CD4-positive, alpha-beta T cell (primary cell): ENCODE measurements at places on chromosomes 6 and 20.

DNA sequence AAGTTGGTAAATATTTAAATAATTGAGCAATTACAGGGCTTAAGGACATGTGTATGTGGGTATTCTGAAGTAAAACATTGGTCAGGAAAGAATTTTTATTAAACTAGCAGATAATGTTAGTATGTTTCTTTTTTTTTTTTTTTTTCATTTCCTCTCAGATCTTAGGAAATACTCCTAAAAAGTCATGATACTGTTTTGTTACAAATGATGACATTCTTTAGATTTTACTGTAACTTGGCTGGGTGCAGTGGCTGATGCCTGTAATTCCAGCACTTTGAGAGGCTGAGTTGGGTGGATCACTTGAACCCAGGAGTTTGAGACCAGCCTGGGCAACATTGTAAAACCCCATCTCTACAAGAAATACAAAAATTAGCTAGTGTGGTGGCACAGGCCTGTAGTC lies 41.5 kb downstream of the CDC40 start:
- no peak for DNase-seq

DNA sequence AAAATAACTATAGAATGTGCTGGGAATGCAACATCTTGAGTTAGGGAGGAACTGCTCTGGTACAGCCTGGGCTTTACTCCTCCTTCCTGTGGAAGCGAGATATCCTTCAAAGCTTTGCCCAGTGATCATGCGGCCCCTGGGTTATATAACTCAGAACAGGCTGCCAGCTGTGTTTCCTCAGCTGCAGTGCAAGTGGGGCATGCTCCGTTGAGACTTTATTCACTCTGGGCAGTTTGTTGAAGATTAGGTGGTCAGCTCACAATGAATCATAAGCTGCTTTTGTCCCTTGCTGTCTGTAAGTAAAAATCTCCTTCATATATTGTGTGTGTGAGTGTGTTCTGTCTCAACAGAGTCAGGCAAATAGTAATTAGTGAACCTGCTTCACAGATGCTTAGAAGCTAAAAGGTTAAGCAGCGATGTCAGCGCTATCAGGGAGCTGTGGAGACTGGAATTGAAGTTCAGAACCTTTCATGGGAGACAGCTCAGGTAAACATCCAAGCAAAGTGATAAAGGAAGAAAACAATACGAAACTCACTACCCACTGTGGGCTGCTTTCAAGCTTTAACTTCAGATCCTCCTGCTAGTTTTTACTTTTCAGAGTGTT lies 688.4 kb downstream of the HTR1B start:
- DNase-seq: no peak

DNA sequence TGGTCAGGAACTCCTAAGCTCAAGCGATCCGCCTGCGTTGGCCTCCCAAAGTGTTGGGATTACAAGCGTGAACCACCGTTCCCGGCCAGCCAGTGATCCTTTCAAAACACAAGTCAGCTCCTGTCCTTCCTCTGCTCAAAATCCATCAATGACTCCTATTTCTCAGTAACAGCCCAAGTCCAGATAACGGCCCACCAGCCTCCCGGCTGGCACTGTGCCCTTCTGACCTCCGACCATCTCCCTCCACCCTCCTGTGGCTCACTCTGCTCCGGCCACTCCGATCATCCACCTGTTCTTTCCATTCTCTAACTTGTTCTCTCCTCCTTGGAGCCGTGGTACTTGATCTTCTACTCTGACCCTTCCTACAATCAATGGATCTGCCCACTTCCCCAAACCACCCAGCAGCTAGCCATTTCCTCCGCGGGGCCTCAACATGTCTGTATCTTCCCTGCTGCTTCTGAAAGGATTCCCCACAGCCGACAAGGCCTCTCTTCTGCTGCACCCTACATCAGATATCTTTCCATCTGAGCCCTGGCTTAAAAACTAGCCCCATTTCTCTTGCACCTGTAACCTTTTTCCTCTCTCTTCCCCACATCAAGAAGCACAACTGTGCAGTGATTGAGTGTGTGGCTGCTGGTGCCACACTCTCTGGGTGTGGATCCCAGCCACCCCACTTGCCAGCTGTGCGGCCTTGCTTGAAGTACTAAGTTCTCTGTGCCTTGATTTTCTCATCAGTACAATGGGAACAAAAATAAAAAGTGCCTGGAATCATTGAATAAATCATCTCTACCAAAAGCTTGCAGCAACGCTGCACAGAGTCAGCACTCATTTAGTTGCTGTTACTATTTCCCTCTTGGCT lies 6.1 kb upstream of the ZMYND8 start:
- no peak for DNase-seq

GRCh38 chr20:15937179-15937578 lies 636.1 kb downstream of the KIF16B start:
- DNase-seq: no peak

GRCh38 chr20:63147532-63147931 lies 68.4 kb downstream of the YTHDF1 start:
- DNase-seq: no peak

GRCh38 chr6:139490482-139490881 lies 116.0 kb upstream of the CITED2 start:
- no peak for DNase-seq

DNA sequence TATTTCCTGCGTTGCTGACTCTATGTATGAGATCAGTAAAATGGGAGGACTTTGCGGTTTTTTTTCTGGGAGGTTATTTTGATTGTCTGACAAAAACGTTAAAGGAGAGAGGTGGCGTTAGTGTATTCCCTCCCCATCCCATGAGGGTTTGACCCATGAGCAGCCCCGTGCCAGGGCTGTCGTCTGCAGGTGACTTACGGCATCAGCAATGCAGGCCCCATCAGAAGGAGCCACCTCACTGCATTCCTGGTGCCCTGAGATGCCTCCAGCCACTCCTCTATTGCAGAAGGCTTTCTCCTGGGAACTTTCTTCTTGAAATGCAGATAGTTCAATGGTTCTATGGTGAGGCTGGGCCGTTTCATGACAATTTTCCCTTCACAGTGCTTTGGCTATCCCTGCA lies 149.3 kb downstream of the TTLL2 start:
- no peak for DNase-seq

GRCh38 chr6:6788394-6789032 lies 200.0 kb downstream of the LY86 start:
- no peak for DNase-seq

DNA sequence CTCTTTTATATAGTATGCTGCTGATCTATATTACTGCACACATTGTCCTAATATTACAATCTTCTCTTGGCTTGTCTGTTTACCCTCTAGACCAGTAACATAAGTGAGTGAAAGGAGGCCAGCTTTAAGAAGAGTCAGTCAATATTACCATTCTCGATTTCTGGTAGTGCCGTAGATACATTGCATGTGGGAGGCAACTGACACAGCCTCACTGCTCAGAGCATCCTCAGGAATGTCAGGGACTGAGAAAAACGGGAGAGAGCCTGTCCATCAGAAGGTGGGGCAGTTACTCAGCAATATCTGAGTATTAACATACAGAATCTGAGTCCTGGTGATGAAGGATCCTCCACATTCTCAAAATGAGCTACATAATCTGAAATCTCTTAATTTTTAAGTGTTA lies 259.9 kb downstream of the GJA1 start:
- DNase-seq: no peak

DNA sequence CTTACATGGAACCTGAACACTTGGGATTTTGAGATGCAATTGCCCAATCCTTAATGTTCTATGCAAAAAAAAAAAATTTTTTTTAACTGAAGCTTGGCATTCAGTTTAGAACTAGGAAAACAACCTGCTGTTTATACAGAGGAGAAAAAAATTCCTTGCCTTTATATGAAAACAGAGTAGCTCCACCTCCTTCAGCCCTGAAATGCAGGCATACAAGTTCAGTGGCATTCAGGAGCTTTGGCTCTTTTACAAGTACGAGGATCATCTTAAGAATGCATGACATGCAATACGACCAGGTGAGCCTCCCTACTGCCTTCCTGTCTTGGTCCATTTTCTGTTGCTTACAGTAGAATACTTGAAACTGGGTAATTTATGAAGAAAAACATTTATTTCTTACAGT lies 20.4 kb downstream of the PAX1 start:
- DNase-seq: no peak

GRCh38 chr20:63267691-63268090 lies 4.9 kb upstream of the ARFGAP1 start:
- DNase-seq: no peak

GRCh38 chr20:15596220-15596890 lies 976.9 kb downstream of the KIF16B start:
- no peak for DNase-seq

DNA sequence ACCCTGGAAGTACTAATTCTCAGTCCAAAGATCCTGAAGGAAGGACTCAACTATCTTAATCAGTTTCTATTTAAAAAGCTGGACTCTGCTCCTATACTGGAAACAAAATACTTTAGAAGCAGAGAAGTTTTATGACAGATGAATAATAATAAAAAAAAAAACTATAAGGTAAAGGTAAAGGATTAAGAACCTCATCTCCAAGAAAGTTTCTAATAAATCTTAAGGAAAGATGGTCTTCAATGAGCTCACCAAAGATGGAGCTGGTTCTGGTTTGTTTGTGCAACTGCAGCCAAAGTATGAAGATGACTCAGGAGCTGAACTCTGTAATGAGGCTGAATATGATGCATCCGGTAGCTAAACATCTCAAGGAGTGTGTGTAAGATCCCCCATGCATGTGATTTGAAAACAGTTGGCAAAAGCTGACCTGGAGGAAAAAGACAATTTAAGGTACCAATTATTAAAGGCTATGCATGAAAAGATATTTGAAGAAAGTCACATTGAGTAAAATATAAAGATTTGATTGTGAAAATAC lies 25.2 kb downstream of the MED23 start:
- no peak for DNase-seq

GRCh38 chr6:48817333-48818051 lies 645.6 kb downstream of the MMUT start:
- DNase-seq: no peak
